ENCODE measurements at places on chromosomes 2 and 18.

- no peak for DNase-seq
Observed at GRCh38 chr2:32656069-32656468, 28.2 kb downstream of the TTC27 start.

- DNase-seq = no peak
Observed at GRCh38 chr2:236045251-236046235, 122.6 kb downstream of the GBX2 start.

DNA sequence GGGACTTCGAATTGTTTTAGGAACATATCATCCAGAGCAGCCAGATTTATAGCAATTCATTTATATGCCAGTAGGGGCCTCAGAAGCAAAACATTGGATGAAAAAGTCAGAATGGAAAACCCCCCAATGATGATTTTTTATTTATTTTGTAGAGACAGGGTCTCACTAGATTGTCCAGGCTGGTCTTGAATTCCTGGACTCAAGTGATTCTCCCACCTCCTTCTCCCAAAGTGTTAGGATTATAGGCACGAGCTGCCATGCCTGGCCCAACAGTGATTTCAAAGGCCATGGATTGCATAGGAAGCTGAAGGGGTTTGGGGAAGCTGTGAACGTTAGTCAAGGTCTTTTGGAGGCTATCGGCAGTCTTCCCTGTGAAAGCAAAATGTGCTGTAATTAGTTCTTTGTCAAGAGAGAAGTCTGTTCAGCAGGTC is 21.9 kb upstream of the MCFD2 start:
- no peak for DNase-seq

GRCh38 chr2:142710336-142710735 is 167.1 kb upstream of the KYNU start:
- DNase-seq = no peak

All from activated CD4-positive, alpha-beta memory T cell treated with anti-CD3 and anti-CD28 coated beads for 36 hours (primary cell).